Activated naive CD4-positive, alpha-beta T cell treated with anti-CD3 and anti-CD28 coated beads, Interleukin-2, amount 10 ng/mL, durations not matched to agents 7 days and 5 days (primary cell): ENCODE measurements at places on chromosomes 13 and 19.

GRCh38 chr13:112928972-112929782, 39.8 kb upstream of the MCF2L start:
- DNase-seq, result no peak

GRCh38 chr13:111517641-111518010, 197.2 kb downstream of the TEX29 start:
- DNase-seq, result no peak

GRCh38 chr13:30410705-30411125, 11.6 kb upstream of the UBE2L5 start:
- no peak for DNase-seq

- no peak for DNase-seq
Observed at GRCh38 chr13:29453617-29454011, 141.9 kb downstream of the SLC7A1 start.

DNA sequence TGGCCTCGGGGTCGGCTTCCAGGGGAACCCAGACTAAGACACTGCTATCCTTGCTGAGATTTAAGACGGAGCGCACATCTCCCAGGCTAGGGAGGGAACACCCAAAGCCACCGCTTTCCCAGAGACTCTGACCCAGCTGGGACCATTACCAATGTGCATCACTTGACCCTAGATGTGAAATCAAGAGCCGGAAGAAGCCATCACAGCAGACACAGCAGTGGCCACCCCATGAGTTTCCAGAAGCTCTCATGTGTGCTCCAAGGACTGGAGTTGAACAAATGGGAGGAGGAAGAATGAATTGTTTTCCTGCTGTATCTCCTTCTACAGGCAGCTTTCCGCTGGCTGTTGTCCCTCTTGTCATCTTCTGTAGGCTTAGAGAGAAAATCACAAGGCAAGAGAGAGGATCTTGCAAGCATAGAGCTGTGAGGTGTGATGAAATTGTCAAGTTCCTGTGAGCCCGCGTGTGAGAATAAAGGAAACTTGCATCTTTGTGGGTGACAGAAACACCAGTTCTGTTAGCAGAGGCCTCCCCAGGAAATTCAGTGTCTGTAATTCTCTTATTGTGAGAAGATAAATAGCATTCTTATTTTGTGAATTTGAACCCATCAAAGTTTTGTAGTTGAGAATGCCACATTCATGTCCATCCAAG, 711.8 kb downstream of the UQCRFS1 start:
- no peak for DNase-seq

DNA sequence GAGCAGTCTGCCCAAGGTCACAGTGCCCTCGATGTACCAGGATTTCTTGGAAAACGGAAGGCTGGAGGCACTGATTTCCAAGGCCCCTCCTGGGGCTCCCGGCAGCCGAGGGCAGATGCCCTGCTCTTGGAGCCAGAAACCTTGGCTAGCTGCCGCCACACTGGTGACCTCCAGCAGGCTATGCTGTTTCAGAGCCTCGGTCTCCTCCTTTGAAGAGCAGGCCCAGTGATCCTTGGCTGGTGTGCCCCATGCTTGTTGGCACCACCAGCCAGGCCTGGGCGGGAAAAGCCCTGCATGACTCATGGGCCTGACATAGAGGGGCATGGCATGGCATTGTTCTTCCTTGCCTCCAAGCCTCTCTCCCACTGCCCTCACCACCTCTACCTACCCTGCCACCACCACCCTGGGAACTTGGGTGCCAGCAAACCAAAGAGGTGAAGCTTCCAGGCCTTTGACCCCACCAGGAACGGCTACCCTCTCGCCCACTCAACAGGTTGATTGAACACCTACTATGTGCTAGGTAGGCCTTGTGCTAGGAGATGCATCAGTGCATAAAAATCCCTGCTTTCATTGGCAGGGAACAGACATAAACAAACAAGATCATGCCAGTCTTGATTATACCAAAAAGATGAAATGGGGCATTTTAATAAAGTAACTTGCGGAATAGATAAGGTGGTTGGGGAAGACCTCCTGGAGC, 1.6 kb upstream of the CLEC11A start:
- no peak for DNase-seq

DNA sequence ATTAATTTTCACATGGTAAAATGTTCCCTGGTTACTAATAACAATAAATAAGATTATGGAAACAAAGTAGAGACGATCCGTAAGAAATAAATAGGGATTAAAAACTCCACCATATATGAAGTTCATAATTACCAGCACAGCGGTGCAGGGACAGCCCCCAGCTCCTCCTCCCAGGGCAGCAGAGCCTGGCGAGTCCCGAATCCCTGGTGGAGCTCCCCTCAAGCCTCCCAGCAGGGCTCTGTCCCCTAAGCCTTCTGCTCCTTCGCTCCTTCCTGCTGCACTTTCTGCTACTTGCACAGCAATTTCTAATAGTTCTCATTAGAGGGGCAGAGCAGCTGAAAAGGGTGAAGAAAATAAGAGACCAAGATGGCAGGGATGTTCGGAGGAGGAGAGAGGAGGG, 43.6 kb downstream of the RASA3 start:
- DNase-seq, result no peak

DNA sequence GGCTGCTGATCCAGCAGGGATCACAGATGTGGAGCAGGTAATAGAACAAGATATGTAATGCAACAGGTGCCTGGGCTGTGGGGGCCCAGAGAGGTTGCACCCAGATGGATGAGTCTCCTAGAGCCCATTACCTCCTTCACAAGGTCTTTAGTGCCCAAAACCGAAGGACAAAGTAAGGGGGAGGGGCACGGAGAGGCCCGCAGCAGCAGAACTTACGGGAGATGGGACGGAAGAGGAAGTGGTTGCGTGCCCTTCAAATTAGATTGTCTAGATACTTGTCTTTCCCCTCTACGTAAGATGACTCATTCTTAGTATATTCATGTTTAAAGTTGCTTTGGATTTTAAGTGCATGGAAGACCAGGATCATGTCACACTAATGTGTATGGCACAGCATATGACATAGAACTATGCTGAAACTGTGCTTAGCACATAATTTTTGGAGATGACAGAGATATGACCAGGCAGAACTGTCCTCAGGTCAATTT, 5.7 kb upstream of the MRPS31 start:
- DNase-seq, result peak; percentile 83

DNA sequence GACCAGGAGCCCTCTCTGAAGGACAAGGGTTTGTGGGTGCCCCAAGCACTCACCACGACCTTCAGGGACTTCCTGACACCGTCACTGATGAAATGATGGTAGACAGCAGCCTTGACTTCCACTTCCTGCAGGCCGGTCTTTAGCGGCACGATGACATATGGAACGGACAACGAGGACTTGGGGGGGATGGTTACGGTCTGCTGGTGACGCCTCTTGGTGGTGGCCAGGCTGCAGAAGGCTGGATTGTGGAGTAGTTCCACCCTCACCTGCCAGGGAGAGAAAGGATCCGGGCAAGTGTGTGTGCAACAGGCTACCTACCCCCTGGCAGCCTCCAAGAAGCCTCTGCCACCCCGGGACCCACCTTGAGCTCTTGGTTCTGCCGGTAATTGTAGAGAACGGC, 23.2 kb downstream of the C3 start:
- no peak for DNase-seq

GRCh38 chr19:20259615-20260014, 92.6 kb downstream of the ZNF486 start:
- DNase-seq, result no peak

DNA sequence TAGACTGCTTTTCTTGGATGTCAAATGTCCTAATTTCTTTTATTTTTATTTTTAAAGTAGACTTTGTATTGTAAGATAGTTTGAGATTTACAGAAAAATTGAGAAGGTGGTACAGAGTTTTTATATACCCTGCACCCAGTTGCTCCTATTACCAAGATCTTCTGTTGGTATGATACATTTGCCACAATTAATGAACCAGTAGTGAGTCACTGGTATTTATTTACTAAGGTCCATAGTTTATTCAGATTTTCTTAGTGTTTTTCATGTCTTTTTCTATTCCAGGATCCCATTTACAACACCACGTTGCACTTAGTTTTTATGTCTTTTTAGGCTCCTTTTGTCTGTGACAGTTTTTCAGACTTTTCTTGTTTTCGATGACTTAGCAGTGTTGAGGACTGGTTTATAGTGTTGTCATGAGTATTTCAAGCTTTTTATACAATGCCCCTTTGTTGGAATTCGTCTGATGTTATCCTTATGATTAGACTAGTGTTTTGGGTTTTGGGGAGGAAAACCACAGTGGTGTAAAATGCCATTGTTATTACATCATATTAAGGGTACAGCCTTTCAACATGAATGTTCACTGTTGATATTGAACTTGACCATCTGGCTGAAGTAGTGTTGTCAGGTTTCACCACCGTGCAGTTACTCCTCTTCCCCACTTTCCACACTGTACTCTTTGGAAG, 35.9 kb downstream of the COG3 start:
- no peak for DNase-seq

- no peak for DNase-seq
Observed at GRCh38 chr13:23731709-23732108, 157.5 kb downstream of the MIPEP start.

DNA sequence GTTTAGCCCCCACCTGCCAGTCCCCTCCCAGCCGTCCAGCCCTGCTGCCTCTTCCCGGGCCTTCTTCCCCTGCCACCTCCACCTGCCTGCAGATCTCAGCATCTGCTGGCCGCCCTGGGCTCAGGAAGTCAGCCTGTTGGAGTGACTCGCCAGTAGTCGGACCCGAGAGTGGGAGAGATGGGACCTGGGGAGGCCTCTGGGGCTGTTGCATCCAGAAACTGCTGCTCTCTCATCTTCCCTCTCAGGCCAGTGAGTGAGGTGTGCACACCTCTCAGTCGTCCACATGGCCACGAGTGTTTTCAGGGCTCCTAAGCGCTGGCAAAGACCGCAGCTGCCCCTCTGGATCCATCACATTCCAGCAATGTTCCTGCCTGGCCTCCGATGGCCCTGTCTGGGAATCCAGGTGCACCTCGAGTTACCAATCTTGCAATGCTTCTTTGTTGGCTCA, 151.8 kb upstream of the SOX1 start:
- no peak for DNase-seq

DNA sequence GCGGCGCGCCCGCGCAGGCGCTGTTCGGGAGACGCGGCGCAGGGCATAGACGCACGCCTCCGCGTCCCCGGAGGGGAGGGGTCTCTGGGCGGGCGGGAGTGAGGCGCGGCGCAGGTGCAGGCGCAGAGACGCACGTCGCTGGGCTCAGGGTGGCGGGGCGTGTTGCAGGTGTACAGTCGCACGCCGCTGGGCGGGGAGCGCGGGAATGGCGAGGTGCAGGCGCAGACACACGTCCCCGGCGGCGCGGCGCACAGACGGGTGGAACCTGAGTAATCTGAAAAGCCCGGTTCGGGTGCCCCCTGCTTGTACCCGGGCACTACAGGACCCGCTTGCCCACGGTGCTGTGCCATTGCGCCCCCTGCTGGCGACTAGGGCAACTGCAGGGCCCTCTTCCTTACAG, 44.7 kb downstream of the PLPP2 start:
- no peak for DNase-seq
